Substantia nigra (tissue), 51 donors: ENCODE measurements at places on chromosomes 12 and 14.

- DNase-seq: no peak
Measured at GRCh38 chr12:125443341-125443740, 378.1 kb downstream of the AACS start.

GRCh38 chr14:94027566-94028449, 1.7 kb downstream of the OTUB2 start:
- DNase-seq: no peak

GRCh38 chr12:67634303-67634761, 14.2 kb upstream of the DYRK2 start:
- no peak for DNase-seq

GRCh38 chr14:35978561-35978960, 152.4 kb downstream of the BRMS1L start:
- DNase-seq: no peak

- no peak for DNase-seq
Measured at GRCh38 chr14:101000711-101001250, 97.3 kb upstream of the RTL1 start.

DNA sequence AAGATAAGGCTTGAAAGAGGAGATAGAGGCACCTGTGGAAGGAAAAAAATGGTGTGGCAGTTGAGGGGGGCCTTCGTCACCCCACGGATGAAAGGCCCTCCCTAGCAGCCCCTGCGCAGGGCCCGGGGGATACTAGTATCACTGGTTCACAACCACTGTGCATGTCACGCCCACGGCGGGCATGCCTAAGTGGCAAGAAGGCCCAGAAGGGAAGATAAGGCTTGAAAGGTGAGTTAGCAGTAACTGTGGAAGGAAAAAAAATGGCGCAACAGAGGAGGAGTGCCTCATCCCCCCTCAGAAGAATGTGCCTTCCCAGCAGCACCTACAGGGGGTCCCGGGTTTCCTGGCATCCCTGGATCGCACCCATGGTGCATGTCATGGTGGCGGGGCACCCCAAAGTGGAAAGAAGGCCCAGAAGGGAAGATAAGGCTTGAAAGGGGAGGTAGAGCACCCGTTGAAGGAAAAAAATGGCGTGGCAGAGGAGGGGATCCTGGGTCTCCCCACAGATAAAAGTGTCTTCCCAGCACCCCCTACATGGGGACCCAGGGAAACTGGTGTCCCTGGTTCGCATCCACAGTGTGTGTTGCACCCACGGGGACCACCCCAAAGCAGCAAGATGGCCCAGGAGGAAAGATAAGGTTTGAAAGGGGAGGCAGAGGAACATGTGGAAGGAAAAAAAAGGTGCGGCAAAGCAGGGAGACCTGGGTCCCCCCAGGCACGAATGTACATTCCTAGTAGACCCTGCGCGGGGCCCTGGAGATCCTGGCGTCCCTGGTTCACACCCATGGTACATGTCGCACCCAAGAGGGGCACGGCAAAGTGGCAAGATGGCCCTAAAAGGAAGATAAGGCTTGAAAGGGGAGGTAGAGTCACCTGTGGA, 279.2 kb downstream of the ALG10 start:
- DNase-seq: no peak

GRCh38 chr14:69045857-69046475, 66.9 kb upstream of the ACTN1 start:
- no peak for DNase-seq

- no peak for DNase-seq
Measured at GRCh38 chr12:24748326-24748725, 200.6 kb downstream of the BCAT1 start.

GRCh38 chr12:32116897-32117296, 10.2 kb downstream of the BICD1 start:
- no peak for DNase-seq

DNA sequence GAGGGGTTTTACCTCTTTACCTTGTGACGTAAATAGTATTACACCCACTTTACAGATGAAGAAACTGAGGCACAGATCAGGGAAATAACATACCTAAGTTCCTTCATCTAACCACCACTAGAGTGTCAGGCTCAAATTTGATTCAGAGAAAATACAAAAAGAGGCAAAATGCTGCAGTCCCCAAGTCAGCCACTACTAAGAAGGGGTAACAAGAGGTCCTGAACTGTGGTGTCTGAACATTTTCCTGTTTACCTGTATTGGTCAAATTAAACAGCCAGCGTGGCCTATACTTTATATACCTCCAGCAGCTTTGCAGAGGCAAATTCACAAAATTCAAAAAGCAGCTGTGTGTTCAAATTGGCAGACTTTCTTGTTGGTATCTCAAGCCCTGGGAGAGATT, 92.0 kb downstream of the TBX5 start:
- no peak for DNase-seq

GRCh38 chr12:132206046-132206434, 61.8 kb downstream of the NOC4L start:
- DNase-seq: no peak

DNA sequence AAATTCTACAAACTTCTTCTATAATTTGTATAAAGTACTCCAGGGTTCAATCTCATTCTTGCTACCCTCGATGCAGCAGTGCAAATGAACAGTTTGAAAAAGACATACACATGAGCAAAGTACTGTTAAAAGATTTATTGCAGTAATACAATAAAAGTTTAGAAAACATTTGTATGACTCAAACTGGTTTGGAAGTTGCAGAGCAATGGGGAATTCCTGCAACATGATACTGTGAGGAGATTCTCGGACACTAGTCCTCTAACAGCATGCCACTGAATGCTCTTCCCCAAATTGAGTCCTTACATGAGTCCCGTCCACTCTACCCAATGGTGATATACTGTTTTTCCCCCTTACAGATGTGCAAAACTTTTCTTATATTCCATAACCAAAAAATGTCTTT, 45.4 kb downstream of the ATG14 start:
- DNase-seq: no peak

DNA sequence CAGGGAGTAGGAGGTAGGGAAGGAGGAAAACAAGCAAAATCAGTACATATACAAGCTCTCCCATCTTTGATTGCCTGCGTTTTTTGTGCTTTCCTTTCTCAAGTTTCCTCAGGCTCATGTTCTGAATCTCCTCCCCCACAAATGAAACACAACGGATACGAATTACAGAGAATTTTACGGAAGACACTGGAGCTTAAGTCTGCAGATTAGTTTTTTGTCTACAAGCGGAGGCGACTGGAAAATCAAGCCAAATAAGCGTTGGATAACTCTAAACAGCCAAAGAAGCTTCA, 612 bp downstream of the WBP11 start:
- DNase-seq: no peak

GRCh38 chr12:75684678-75685616, 173.5 kb upstream of the KRR1 start:
- DNase-seq: no peak

GRCh38 chr12:53754633-53755264, 3.0 kb upstream of the CISTR start:
- DNase-seq: no peak

GRCh38 chr14:77065851-77066577, 32.0 kb upstream of the CIPC start:
- no peak for DNase-seq

DNA sequence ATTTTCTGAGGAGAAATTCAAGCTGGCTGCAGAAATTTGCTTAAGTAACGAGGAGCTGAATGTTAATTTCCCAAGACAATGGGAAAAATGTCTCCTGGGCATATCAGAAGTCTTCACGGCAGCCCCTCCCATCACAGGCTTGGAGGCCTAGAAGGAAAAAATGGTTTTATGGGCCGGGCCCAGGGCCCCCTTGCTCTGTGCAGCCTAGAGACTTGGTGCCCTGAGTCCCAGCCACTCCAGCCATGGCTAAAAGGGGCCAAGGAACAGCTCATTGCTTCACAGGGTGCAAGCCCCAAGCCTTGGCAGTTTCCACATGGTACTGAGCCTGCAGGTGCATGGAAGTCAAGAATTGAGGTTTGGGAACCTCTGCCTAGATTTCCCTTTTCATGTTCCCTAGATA, 24.3 kb upstream of the HSP90AA1 start:
- DNase-seq: no peak

GRCh38 chr14:58628406-58628805, 9.4 kb upstream of the DACT1 start:
- no peak for DNase-seq
